Caco-2 (cell line): ENCODE measurements at places on chromosomes 2 and 18.
A peak's percentile ranks its signal among the peaks of the same experiment; 100 is the strongest.

- no peak overlapping the region for H3K4me3 ChIP-seq
- no peak overlapping the region for H3K27ac ChIP-seq
- H3K27me3 ChIP-seq = no peaks in the 10 kb centered on the region
- H3K36me3 ChIP-seq = no peaks in the 10 kb centered on the region
- peaks cover 35% of the 10 kb centered on the region for H3K4me1 ChIP-seq
These were observed 77.1 kb upstream of the CTAGE1 start for GRCh38 chr18:22494771-22495170.

- DNase-seq = no peak
- no peaks in the 10 kb centered on the region for H3K27me3 ChIP-seq
- no peak overlapping the region for H3K4me3 ChIP-seq
- no peak overlapping the region for H3K27ac ChIP-seq
These were observed 251.7 kb downstream of the LRRTM4 start for GRCh38 chr2:77270433-77270832.

DNA sequence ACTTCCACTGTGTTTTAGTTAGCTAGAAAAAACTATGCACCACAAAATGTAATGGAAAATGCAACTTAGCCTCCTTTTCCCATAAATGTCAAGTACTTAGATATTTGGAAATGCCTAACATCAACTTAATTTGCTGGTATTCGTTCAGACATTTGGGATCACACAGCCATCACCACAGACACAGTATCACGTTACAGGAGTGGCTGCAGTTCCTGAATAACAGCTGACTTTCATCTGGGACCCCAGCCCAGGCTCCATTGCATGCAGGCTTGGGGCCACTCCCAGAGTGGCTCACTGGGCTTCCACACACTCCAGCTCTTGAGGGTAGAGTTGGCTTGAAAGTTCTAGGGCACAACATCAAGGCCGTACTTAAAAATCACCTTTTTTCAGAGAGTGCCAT lies 9.3 kb downstream of the TMEM182 start:
- H3K27me3 ChIP-seq = no peaks in the 10 kb centered on the region
- no peak overlapping the region for H3K4me3 ChIP-seq
- H3K4me1 ChIP-seq = no peaks in the 10 kb centered on the region
- no peaks in the 10 kb centered on the region for H3K36me3 ChIP-seq
- no peak for DNase-seq
- H3K27ac ChIP-seq = no peak overlapping the region

DNA sequence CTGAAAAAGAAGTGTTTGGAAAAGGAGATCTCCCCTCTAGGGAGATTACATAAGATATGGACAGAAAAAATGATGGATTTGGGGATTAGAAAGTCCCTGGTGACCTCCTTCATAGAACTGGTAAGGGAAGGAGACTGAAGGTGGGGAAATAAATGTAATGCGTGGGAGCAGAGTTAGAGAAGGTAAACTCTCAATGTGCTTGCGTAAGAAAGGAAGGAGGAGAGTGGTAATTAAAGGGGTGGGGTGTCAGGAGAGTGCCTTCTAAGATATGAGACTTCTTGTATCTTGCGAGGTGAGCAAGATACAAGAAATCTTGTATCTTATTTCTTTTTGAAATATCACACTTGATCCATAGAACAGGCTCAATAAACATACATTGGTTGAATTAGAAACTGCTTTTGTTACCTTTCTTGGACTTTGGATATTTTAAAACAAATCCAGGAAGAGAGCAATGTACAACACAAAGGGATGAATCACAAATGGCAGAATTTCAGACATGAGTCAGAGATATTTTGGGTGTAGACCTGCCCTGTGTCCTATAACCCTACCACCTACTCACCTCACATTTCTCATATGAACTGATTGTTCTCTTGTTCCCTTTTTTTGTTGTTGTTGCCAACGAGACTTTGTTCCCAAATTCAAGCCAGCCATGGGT lies 342.4 kb downstream of the INSIG2 start:
- no peaks in the 10 kb centered on the region for H3K36me3 ChIP-seq
- no peaks in the 10 kb centered on the region for H3K4me1 ChIP-seq
- no peak for DNase-seq
- H3K4me3 ChIP-seq = no peak overlapping the region

GRCh38 chr2:106191511-106192016 lies 2.5 kb downstream of the UXS1 start:
- no peaks in the 10 kb centered on the region for H3K36me3 ChIP-seq
- H3K4me1 ChIP-seq = peaks cover 18% of the 10 kb centered on the region
- H3K27ac ChIP-seq = peak overlapping the region; percentile 95
- no peaks in the 10 kb centered on the region for H3K27me3 ChIP-seq

GRCh38 chr2:82789851-82790205 lies 1669.3 kb downstream of the SUCLG1 start:
- no peaks in the 10 kb centered on the region for H3K27me3 ChIP-seq
- no peak for DNase-seq
- H3K27ac ChIP-seq = no peak overlapping the region
- H3K36me3 ChIP-seq = no peaks in the 10 kb centered on the region
- H3K4me3 ChIP-seq = no peak overlapping the region
- H3K4me1 ChIP-seq = no peaks in the 10 kb centered on the region

GRCh38 chr2:110969696-110970095 lies 151.0 kb upstream of the BCL2L11 start:
- H3K27ac ChIP-seq = no peak overlapping the region
- DNase-seq = no peak
- H3K4me3 ChIP-seq = no peak overlapping the region
- no peaks in the 10 kb centered on the region for H3K4me1 ChIP-seq
- no peaks in the 10 kb centered on the region for H3K27me3 ChIP-seq

- no peak overlapping the region for H3K4me3 ChIP-seq
- DNase-seq = no peak
- H3K27ac ChIP-seq = no peak overlapping the region
- H3K27me3 ChIP-seq = no peaks in the 10 kb centered on the region
These were observed 170.5 kb downstream of the ZBTB7C start for GRCh38 chr18:48238636-48239035.

DNA sequence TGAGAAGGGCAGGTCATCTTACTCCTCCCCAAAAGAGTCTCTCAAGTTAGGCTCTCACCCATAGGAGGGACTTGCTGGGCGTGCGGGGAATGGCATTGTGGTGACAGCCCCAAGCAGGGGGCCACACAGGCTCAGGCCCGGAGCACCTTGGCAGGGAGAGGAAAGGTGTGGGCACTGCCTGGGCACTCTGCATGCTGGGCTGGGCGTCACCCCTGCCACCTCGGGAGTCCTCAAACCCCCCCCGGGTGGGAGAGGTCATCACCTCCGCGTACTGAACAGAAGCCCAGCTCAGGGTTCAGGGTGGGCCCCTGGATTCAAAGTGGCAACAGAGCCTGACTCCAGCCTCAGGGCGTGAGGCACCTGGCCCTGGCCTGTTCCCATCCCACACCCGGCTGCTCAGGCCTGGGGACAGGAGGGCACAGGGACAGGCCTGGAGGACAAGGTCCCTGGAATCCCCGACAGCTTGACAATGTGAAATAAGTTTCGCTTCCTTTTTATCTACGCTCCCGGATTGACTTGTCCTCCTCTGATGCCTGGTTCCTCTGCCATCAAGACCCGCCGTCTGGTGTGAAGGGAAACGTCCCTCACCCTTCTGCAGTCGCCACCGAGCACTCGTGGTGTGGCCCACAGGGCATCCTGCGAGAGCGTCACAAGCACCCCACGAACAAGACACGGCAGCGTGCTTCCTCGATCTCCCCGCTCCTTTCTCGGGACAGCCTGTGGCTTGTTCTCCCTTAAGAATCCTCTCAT lies 97.8 kb downstream of the HDAC4 start:
- no peak for DNase-seq

GRCh38 chr2:234363647-234364294 lies 133.1 kb downstream of the ARL4C start:
- H3K4me1 ChIP-seq = peaks cover 74% of the 10 kb centered on the region
- H3K27me3 ChIP-seq = no peaks in the 10 kb centered on the region
- H3K36me3 ChIP-seq = no peaks in the 10 kb centered on the region
- 0 out of 2 replicates have a peak overlapping the region, but pooled peaks have one; percentile 11 for H3K4me3 ChIP-seq

- H3K4me3 ChIP-seq = no peak overlapping the region
- H3K4me1 ChIP-seq = no peaks in the 10 kb centered on the region
- no peak for DNase-seq
- no peaks in the 10 kb centered on the region for H3K36me3 ChIP-seq
These were observed 986.5 kb downstream of the TDRD15 start for GRCh38 chr2:22110244-22110651.

GRCh38 chr2:15640261-15640711 lies 48.6 kb downstream of the DDX1 start:
- no peaks in the 10 kb centered on the region; the same call in 1 of the 2 replicates for H3K36me3 ChIP-seq
- H3K27me3 ChIP-seq = no peaks in the 10 kb centered on the region
- peaks cover 46% of the 10 kb centered on the region for H3K4me1 ChIP-seq
- no peak for DNase-seq

- H3K4me3 ChIP-seq = no peak overlapping the region
- H3K27ac ChIP-seq = peak overlapping the region; percentile 31
- H3K27me3 ChIP-seq = no peaks in the 10 kb centered on the region
- H3K36me3 ChIP-seq = no peaks in the 10 kb centered on the region
These were observed 88.0 kb downstream of the COMMD1 start for GRCh38 chr2:61993422-61994024.

- no peak overlapping the region for H3K27ac ChIP-seq
- H3K4me3 ChIP-seq = no peak overlapping the region
- H3K4me1 ChIP-seq = 0 out of 2 replicates have a peak, but pooled peaks cover 4% of the 10 kb centered on the region
- no peaks in the 10 kb centered on the region for H3K27me3 ChIP-seq
- no peaks in the 10 kb centered on the region for H3K36me3 ChIP-seq
These were observed 406.5 kb upstream of the UBE2E3 start for GRCh38 chr2:180573951-180574350.

DNA sequence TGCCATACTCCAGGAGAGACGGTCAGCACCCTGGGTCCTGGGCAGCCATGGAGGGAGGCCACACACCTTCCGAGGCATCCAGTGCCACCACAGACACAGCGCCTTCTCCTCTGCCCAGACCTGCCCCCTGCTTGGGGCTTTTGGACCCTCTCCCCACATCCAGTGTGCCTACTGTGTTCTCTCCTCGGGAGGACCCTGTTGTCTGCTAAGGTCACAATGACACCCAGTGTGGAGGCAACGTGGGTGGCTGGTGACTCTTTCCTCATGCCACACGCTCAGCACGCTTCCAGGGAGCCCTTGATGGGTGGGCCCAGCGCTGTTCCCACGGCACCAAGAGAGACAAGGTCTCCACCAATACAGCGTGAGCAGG lies 251.9 kb downstream of the EIPR1 start:
- H3K27me3 ChIP-seq = no peaks in the 10 kb centered on the region; the same call in 1 of the 2 replicates
- DNase-seq = no peak
- no peak overlapping the region for H3K4me3 ChIP-seq
- no peaks in the 10 kb centered on the region for H3K4me1 ChIP-seq
- no peak overlapping the region for H3K27ac ChIP-seq
- no peaks in the 10 kb centered on the region for H3K36me3 ChIP-seq

GRCh38 chr2:24360050-24360962 lies at the start of gene ITSN2:
Gene ITSN2 (minus strand): TSS chr2:24360536. CDS start chr2:24328082, 32,454 bp downstream.
- DNase-seq = peak; percentile 88
- peaks cover 41% of the 10 kb centered on the region for H3K4me1 ChIP-seq
- no peaks in the 10 kb centered on the region for H3K36me3 ChIP-seq
- no peaks in the 10 kb centered on the region for H3K27me3 ChIP-seq
- H3K27ac ChIP-seq = peak within 1 kb of the TSS; percentile 68
- H3K4me3 ChIP-seq = peak within 1 kb of the TSS; percentile 90

GRCh38 chr2:9760069-9760901 lies 83.0 kb upstream of the TAF1B start:
- H3K27ac ChIP-seq = no peak overlapping the region
- no peak overlapping the region for H3K4me3 ChIP-seq
- H3K36me3 ChIP-seq = no peaks in the 10 kb centered on the region
- no peaks in the 10 kb centered on the region for H3K4me1 ChIP-seq

DNA sequence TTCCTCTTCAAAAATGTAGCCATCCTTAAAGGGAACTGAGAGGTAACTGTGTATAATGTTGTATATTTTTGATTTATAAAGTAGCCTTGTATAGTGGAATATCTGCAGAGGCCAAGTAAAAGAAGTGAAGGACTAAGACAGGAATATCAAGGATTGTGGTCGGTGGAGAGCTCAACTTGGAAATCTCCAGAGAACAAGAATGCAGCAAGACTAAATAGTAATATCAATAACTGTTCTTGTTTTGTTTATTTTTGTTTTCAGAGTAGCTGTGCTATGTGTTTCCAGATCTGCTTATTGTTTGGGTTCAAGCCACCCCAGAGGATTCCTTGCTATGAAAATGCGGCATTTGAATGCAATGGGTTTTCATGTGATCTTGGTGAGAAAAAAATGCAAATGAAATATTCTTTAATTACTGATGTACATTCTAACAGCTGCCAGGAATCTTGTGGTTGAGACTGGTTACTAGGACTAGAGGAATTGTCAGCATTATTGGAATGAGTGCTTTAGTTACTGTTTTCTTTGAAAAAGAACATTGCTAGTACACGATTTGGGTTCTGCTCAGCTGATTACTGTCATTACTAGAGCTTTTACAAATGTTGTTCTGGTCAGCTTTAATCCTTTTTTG lies 25.0 kb downstream of the FASTKD2 start:
- H3K27me3 ChIP-seq = no peaks in the 10 kb centered on the region
- DNase-seq = no peak
- no peaks in the 10 kb centered on the region for H3K4me1 ChIP-seq
- peaks cover 2% of the 10 kb centered on the region; the same call in 1 of the 2 replicates for H3K36me3 ChIP-seq
- no peak overlapping the region for H3K27ac ChIP-seq
- no peak overlapping the region for H3K4me3 ChIP-seq

DNA sequence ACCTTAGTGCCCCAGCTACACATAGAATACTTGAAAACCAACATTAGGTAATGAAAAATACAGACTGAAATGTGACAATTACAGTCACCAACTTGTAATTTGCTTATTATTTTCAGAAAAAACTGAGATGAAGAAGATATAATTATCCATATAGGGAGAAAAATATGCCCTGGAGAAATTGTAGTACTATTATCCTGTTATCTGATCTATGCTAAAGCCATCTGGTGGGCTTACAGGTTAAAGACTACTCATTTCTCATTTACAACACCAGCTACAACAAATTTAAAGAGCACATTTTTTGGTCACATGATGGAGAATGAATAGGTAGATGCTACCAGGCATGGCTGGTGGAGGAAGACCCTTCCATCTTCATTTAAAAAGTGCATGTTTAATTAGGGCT lies 79.6 kb upstream of the NYAP2 start:
- DNase-seq = no peak
- no peaks in the 10 kb centered on the region for H3K36me3 ChIP-seq
- H3K27ac ChIP-seq = no peak overlapping the region
- H3K4me3 ChIP-seq = no peak overlapping the region
- H3K4me1 ChIP-seq = no peaks in the 10 kb centered on the region

GRCh38 chr2:61688369-61689334 lies 150.5 kb upstream of the XPO1 start:
- DNase-seq = no peak
- no peaks in the 10 kb centered on the region for H3K27me3 ChIP-seq
- no peak overlapping the region for H3K4me3 ChIP-seq
- no peaks in the 10 kb centered on the region for H3K4me1 ChIP-seq
- no peaks in the 10 kb centered on the region for H3K36me3 ChIP-seq
- H3K27ac ChIP-seq = no peak overlapping the region

- H3K27ac ChIP-seq = no peak overlapping the region
- no peak for DNase-seq
- no peaks in the 10 kb centered on the region for H3K36me3 ChIP-seq
- H3K4me3 ChIP-seq = no peak overlapping the region
These were observed 573.3 kb downstream of the LRP1B start for GRCh38 chr2:141557329-141558095.
